ENCODE measurements at places on chromosomes 3 and 15.

- no peak for DNase-seq
Measured at GRCh38 chr3:172885704-172886103, 135.2 kb downstream of the ECT2 start.

GRCh38 chr3:33250712-33251111, 26.5 kb upstream of the FBXL2 start:
- no peak for DNase-seq

DNA sequence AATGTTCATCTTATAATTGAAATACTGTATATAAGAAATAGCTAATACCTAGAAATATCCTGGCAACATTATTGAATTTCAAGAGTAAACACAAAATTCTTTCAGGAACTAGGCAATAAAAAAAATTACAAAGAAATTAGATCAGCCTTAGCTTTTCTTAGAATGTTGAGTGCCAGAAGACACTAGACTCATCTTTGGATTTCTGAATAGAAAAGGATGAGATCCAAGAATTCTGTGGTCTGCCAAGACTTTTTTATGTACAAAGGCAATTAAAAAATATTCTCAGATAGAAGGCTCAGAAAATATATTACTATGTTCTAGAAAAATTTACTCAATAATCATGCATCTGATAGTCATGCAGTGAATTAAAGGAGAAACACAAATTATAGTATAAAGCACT, 294.5 kb upstream of the CDIN1 start:
- no peak for DNase-seq

DNA sequence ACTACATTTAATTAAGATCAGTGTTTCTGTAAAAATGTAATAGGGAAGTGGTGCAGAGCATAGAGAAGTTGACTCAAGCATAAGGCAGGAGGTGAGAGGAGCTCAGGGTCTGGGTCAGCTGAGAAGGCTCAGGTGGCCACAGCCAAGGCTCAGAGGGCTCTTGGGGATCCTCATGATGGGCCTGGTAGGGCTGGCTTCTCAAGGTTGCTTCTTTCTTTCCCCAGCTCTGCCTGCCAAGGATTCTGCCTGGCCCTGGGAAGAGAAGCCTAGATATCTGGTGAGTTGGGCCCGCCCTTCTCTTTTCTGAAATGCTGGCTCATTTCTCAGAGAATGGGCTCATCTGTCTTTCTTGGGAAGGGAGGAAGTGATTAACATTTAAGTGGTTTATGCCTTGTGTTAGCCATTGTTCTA, 6.5 kb downstream of the ZNF589 start:
- DNase-seq: peak; percentile 6

DNA sequence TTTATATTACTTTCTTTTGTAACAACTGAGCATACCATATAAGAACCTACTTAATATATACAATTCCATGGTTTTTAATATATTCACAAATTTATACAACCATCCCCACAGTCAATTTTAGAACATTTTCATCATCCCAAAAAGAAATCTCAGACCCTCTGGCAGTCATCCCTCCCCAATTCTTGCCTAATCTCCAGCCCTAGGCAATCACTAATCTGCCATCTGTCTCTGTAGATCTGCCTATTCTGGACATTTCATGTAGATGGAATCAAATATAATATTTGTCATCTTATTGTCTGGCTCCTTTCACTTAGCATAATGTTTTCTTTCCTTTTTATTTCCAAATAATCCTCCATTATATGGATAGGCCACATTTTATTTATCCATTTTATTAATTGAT, 92.5 kb downstream of the LARS2 start:
- no peak for DNase-seq

DNA sequence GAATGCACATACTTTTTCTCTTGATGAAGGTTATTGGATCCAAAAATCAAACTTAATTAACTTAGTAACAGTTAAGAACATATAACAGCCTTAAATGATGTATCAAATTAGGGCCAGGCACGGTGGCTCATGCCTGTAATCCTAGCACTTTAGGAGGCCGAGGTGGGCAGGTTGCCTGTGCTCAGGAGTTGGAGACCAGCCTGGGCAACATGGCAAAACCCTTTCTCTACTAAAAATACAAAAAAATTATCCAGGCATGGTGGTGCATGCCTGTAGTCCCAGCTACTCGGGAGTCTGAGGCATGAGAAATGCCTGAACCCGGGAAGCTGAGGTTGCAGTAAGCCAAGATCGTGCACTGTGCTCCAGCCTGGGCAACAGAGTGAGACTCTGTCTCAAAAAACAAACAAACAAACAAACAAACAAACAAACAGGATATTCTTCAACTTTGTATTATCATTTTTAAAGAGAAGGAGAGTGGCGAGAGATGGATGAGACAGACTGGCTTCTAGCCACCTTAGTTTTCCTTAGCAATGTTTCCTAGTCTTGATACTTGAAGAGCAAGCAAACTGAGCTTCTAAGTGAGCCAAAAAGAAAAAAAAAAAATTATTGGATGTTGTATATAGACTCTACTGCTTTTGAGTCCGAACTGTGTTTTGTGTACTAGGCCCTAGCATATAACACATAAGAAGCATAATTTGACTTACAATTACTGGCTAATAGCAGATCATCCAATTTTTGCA, 13.8 kb downstream of the SPRED1 start:
- DNase-seq: no peak

DNA sequence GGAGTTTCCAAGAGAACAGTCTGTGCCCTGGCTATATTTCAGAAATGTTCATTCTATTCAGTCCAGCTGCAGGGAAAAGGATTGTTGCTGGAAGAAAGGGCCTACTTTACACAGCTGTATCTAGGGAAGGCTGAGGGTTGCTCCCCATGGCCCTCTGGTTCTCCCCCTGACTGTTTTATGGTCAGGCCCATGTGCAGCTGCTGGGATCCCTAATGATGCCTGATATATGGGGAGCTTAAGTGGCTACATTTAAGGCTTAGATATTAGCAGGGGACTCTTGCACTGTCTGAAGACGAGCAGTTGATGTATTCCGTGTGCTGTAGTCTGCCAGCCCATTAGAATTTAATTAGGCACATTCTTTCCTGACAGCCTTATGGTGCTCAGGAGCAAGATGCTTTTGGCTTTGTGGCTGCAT, 72.0 kb downstream of the FAM43A start:
- no peak for DNase-seq

DNA sequence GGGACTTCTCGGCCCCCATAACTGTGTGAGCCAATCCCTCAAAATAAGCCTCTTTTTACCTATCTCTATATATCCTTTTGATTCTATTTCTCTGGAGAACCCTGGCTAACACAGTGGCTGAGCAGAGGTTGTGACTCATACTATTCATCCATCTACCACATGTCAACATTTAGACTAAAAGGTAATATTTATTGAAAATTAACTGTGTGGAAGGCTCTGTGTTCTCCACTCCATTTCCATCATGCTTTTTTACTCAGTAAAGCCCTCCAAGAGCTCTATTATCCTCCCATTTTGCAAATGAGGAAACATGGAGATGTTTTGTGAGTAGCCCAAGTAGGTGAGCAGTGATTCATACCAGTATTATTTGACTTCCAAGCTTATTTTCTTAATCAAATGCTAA, 217.9 kb upstream of the DCBLD2 start:
- DNase-seq: no peak

DNA sequence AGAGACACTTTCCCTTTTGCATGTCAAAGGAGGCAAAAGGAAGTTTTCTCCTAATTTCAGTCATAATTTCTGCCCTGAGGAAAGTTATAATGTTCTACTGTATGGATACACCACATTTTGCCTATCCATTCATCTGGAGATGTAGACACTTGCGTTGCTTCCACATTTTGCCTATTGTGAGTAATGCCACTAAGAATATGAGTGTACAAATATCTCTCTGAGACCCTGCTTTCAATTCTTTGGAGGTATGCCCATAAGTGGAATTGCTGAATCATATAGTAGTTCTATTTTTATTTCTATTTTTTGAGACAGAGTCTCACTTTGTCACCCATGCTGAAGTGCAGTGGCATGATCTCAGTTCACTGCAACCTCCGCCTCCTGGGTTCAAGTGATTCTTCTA, 3.6 kb upstream of the CD276 start:
- DNase-seq: no peak

DNA sequence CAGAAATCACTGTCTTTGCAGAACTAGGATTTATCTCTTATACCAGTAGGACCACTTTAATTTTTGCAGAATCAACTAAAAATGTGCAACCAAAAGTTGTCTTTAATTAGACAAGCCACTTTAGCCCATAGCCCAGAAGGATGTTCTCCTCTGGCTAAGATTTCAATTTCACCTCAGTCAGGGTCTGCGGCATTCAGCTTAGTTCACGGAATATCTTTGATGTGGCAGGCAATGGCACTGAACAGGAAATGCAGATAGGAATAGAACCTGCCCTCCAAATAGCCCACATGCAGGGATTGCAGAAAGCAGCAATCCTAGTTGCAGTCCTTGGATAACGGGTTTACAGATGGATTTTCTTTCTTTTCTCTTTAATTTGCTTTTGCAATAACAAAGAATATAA, 100.8 kb downstream of the MESD start:
- DNase-seq: no peak

DNA sequence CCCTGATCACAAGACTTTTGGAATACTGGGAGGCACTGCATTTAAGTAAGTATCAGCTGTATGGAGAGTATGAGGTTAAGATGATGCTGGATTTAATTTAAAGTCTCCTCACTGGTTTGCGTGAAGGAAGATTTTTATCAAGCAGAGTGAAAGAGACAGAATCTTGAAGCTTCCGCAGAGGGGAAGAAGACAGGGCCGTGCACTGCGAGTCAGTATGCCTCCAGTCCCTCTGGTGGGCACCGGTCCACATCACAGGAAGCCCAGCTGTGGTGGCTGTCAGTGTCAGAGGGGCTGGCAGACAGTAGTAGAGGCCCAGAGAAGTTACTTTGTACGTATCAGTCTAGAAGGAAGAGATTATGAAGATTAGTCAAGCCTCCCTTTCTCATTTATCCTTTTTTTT, 379.0 kb upstream of the TPRG1 start:
- DNase-seq: no peak

GRCh38 chr15:76764004-76764403, 141.1 kb downstream of the SCAPER start:
- no peak for DNase-seq

DNA sequence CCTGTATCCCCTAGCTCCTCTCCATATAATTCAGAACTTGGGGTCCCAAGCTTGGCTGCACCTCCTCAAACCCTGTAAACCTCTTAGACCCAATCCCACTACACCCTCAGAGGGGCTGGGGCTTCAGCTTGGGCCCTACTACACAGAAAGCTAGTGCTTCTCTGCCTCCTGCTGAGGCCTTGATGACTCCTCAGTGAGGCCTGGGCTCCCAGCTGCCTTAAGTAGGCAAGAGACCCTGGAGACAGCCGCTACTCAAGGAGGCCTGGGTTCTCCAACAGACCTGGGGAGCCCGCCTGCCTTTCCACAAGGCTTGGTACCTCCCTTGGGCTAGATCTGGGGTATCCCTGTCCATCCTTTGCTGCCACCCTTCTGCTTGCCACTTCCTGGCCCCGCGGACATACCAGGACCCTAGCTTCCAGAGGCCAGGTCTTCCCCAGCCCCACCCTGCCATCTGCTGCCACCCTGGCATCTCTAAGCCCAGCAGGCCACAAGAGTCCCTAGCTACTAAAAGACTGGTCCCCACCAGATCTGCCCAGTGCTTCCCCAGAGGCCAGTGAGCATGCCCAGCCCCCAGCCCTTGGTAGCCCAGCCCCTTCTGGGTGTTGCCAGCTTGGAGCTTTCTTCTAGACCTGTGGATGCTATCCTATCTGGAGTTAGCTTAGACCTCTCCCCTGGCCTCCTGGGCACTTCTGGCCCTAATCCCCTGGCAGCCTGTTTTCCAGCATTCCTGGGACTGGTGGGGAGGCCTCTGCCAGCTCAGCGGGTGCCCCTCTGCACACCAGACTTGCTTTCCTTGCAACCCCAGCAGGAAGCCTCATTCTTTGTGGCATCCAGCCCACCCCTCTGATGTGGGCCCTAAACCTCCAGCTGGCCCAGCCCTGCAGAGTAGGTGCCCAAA, 13.7 kb downstream of the C15orf39 start:
- no peak for DNase-seq

DNA sequence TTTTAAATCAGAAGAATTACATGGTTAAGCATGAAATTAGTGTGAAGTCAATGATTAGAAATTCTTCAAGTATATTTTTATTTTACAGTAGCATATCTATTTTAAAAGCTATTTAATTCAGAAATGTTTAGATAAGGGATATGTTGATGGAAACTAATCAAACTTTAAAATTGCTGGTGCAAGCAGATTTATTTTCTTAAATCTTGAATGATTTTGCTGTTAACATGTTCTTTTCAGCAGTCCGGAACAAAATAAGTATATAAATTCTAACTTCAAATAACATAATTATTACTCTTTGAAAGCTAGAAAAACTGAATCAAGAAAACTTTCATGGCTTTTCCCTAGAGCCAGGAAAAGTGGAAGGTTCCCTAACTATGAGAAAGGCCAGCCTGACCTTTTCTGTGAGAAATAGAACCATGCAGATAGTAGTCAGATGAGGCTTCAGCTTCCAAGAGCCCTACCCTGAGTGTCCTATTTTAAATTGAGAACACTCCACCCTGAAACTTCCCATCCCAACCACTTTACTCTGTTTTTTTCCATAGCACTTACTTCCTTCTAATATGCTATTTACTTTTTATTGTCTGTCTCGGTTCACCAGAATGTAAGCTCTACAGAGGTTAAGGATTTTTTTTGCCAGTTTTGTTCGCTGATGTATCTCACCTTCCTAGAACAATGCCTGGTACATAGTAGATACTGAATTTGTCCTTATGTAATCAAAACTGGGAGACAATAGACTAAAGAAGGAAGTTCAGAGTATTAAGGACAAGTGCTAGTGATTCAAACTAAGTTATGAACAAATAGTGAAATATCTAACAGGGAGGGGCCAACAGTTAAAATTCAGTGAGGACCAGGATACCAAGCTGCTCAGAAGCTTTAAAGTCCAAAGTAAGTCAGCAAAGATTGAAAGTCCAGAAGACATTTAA, 66.8 kb downstream of the CD200R1L start:
- no peak for DNase-seq
